Esophagus squamous epithelium (tissue), 5 donors: ENCODE measurements at places on chromosomes 2 and 18. TPM values are rescaled to one million over a fixed set of nuclear protein-coding genes. Genes with fewer than 3 reads are reported as not detected.

- DNase-seq: no peak
Measured at GRCh38 chr18:45667056-45667736, 51.9 kb downstream of the SLC14A2 start.

- DNase-seq: no peak
Measured at GRCh38 chr2:10424051-10424450, 24.1 kb downstream of the ODC1 start.

DNA sequence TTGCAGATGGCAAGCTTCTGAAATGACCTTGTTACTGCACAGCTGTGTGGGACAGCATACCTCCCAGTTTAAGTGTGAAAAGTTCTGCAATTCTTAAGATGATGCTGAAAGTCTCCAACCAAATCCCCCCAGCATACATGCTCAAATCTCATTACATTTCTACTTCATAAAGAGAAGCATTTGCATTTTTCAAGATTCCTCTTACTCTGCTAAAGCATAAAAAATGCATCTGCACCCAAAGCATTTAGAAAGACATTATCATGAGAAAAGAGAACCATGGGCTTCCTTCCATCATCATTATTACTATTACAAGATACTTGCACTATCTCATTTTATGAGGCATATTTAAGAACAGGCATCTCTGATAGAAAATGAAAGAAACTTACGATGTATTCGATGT lies 236.9 kb upstream of the REV1 start:
- DNase-seq: no peak

GRCh38 chr18:13548106-13548819 lies 178.1 kb downstream of the FAM210A start:
- no peak for DNase-seq

GRCh38 chr2:239561446-239562001 lies 160.7 kb upstream of the HDAC4 start:
- DNase-seq: no peak

DNA sequence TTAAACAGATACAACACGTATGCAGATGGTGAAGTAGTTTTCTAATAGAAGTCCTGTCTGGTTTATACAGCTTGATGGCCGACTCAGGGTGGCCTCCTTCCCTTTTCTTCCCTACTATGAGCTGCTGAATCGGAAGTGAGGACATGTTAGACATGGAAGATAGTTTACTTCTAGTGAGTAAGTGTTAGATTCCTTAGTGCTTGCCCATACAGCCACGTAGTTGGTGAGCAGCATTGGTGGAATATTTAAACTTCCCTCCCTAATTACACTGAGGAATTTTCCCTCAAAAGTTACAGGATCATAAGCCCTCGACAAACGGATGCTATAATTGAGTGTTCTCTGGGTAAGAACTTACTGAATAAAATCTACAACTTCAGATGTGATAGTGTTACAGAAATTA lies 52.1 kb downstream of the RHBDD1 start:
- no peak for DNase-seq

DNA sequence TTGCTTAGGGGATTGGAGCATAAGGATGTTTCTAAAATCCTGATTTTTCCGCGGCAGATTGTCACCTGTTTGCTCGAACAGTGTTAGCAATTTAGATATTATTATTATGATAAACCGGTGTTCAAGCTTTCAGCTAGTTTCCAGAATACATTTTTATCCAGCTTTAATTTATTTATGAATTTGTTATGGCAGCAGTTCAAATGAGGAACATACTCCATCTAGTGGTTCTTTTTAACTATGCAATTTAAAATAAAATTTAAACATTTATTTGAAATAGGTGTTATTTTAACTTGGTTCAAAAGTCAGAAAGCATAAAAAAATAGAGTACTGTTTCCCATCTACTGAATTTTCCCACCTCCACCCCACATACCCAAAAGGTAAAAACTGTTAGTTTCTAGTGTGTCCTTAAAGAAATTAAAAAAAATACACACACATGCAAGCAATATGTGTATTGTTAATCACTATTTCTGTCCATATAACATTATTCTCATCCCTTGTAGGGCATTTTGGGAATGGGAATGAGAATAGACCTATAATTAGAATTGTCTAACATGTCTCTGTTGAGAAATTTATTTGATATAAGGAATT lies 23.2 kb downstream of the ACOXL start:
- no peak for DNase-seq

DNA sequence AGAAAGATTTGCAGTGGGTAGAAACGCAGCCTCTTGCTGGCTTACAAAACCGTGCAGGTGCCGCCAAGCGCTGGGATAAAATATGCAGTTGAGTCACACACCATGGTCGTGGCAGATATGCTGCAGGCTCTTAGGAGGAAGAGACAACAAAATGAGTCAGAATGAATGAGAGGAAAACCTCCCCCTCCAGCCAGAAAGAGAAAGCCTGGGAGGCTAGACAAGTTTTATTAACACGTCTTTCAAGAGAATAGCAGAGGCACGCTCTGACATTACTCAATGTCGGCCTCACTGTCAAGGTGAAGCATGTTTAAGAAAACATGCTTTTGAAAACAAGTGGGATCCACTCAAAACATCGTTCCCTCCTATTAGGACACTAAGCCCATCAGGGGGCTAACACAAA lies 37.1 kb upstream of the ZCCHC2 start:
- no peak for DNase-seq

DNA sequence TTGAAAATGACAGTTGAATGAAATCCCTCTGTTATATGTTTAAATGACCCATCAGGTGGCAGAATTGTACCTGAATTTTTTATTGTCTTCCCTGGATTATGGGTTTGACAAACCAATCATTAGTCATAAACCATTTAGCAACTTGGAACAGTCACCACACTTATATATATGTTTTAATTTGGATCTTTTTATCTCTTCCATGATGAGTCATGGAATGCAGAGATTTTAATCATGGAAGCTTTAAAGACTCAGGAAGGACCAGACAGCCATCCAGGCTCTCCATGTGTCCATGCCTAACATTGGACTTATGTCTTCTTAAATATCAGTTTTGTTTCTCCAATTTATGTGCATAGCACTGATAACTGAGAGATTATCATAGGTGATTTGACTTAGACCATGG lies 188.3 kb upstream of the ZSWIM2 start:
- no peak for DNase-seq

- DNase-seq: no peak
Measured at GRCh38 chr18:13481331-13481730, 245.0 kb downstream of the FAM210A start.

GRCh38 chr18:46097801-46098615 lies at the start of gene ATP5F1A:
Gene ATP5F1A, minus strand, starts transcription at chr18:46098296. Its CDS starts 65 bp downstream, at chr18:46098231.
- peak; percentile 34 for DNase-seq

GRCh38 chr18:49371073-49371472 lies 89.4 kb downstream of the DYM start:
- DNase-seq: no peak

DNA sequence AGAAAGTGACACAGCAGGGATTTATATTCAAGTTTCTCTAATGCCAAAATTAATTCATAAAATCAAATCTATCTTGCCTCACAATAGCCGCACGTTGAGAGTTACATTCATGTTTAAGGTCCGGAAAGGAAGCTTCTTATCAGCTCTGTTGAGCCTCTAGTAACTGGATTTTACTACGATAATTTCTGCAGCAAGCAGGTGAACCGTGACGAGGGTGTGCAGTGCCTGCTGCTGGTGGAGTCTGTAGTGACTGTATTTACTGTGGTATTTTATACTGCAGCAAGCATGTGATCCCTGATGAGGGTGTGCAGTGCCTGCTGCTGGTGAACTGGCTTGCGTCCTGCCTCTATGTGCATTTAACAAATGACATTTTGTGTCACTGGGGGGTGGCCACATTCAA lies 120.0 kb downstream of the SNTG2 start:
- no peak for DNase-seq

DNA sequence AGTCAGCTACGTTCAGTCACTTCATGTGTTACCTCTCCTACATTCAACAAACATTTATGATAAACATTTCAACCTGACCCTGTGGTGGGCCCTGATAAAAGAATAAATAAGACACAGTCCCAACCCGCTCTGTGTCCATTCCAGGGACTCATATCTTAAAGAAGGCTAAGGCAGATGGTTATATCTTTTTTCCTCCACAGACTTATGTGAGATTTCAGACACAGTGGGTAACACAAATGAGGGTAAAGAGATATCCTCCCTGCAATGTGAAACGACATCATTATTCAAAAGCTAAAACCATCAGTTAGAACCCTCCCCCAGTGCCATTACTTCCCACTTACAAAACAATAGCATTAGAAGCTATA lies 11.1 kb upstream of the HNRNPLL start:
- DNase-seq: no peak

DNA sequence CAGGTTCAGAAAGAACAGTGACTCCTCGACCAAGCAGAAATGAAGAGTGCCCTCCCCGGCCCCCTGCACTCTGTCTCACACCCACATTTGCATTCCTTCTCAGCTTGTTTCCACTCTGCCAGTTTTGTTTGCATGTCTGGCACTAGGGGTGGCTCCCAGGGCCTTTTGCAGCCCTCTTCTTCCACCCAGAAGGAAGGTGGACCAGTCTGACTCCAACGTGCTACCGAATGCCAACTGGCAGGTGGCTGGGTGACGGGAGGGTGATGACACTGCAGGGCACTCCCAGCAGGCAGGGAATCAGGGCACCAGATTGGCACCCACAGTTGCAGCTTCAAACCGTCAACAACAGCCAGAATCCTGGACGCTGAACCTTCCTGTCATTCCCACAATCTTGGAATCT lies 371.1 kb downstream of the TXNL1 start:
- DNase-seq: no peak

- DNase-seq: no peak
Measured at GRCh38 chr18:56562479-56562878, 75.9 kb downstream of the TXNL1 start.

- DNase-seq: no peak
Measured at GRCh38 chr2:236449167-236449761, 120.4 kb upstream of the ACKR3 start.

DNA sequence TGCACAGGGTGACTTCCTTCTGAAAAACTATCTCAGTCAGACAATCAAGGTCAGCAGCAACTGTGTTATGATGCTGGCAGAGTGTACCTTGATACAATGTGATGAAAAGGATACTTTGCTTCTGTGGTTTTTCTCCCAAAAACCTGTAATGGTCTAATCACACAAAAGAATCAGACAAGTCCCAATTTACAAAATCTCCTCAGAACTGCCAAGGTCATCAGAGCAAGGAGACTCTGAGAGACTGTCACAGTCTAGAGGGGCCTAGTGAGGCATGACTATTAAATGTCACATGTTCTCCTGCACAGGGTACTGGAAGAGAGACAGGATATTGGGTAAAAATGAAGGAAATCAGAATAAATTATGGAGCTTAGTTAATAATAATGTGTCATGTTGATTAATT lies 185.4 kb downstream of the ST6GAL2 start:
- DNase-seq: no peak

DNA sequence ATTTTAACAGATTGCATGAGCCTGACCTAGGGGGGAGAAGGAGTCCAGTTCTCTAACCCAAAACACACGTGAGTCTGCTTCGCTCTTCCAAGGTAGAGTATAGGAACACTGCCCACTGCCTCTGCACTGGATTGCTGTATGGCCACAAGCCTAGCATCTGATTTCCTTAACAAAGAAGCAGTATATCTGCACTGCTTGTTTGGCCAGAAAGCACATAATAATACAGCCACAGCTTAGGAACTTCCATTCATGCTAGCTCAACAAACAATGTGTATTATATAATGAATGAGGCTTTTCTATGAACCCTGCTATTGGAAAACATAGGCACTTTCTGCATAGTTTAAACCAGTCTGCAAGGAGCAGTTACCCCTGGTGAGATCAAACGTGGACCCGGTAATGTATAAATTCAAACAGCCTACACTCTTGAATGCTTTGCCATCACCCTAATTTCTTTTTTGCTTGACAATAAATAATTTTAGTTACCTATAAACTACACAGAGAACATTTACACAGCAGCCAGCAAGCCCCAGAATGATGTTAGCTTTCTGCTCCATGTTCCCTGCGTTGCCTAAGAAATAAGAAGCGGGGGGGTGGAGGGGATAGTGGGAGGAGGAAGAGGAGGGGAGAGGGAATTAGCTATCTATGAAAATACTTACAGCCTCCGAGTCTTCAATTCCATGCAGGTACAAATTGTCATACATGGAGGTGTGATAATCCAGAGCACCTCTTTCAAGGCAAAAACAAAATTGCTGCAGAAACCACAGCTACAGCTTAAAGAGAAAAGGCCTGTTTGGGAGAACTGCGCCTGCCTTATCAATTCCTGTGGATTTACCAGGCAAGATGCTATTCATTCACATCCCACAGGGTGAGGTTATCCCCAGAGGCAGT lies 125.6 kb downstream of the CACNB4 start:
- no peak for DNase-seq

- DNase-seq: no peak
Measured at GRCh38 chr2:154554046-154554445, 144.4 kb upstream of the KCNJ3 start.

GRCh38 chr2:133504566-133505505 lies 63.4 kb downstream of the NCKAP5 start:
- no peak for DNase-seq

- no peak for DNase-seq
Measured at GRCh38 chr2:9405636-9406035, 17.7 kb downstream of the ITGB1BP1 start.

DNA sequence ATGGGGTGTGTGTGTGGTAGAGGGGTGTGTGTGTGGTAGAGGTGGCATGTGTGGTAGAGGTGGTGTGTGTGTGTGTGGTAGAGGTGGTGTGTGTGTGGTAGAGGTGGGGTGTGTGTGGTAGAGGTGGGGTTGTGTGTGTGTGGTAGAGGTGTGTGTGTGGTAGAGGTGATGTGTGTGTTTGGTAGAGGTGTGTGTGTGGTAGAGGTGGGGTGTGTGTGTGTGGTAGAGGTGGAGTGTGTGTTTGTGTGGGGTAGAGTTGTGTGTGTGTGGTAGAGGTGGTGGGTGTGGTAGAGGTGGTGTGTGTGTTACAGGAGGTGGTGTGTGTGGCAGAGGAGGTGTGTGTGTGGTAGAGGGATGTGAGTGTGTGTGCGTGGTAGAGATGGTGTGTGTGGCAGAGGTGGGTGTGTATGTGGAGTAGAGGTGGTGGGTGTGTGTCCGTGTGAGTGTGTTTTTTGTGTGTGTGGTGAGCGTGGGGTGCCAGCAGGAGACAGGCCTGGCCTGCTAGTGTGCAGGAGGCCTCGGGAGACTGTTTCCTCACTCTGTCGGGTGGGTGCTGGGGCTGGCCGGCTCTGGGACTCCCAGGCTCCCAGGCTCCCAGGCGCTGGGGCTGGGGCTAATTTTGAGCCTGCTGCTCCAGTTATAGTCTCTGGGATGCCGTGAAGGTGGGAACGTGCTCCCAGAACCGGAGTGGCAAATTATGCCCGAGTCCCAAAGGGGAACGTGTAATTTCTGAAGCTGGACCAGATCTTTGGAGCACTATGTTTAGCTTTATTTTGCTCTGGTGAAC lies 165.2 kb downstream of the DYSF start:
- DNase-seq: no peak

Gene DUSP2
- total RNA-seq: 1.5 TPM

Gene LRRC30
- not detected for total RNA-seq

Gene RTP5
- total RNA-seq: 0.19 TPM

Gene NT5DC4
- not detected for total RNA-seq

Gene FSHR
- total RNA-seq: not detected

Gene FOXD4L1
- total RNA-seq: not detected

Gene ASPRV1
- total RNA-seq: 0.31 TPM

Gene PLB1
- 6.5 TPM for total RNA-seq

Gene CARF
- 11.6 TPM for total RNA-seq
